ENCODE measurements at places on chromosomes 11 and 22.

DNA sequence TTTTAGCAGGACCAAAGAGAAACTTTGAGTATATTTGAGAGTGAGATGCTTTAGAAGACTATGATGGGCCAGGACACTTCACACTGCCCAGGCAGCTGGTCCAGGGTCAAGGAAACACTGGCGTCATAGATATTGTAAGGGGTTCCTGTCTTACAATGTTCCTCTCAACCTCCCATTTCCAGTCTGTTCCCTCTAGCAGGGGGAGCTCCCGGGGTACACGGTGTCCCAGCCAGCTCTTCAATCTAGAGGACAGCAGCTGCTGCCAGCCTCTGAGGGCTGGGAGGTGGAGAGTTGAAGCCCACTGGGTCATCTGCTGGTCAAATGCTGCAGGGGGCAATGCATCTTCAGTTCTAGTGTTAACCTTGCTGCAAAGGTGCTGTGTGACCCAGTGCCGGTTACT is 40.7 kb upstream of the TIMP3 start:
- DNase-seq: no peak

DNA sequence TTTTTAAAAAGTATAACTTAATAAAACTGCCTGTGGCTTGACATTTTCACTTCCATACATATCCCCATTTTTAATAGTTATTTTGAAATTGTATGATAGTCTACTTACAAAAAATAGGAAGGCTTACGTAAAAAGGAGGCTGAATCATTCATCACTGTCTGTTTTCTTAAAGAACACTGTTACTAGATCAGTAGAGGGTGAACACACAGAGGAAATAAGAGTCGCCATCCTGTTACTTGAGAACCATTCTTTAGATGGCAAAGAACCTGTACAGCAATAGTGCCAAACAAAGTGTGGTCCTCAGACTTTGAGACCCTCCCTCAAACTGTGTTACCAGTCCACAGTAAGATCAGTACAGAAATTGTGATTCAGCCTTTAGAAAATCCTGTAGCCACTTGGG is 180.7 kb downstream of the PGR start:
- no peak for DNase-seq

GRCh38 chr11:91981995-91982394 is 242.6 kb upstream of the FAT3 start:
- no peak for DNase-seq

- DNase-seq: no peak
Observed at GRCh38 chr22:44805711-44806110, 53.3 kb downstream of the ARHGAP8 start.

GRCh38 chr11:10751581-10751940 is 515 bp downstream of the CTR9 start:
- DNase-seq: no peak

DNA sequence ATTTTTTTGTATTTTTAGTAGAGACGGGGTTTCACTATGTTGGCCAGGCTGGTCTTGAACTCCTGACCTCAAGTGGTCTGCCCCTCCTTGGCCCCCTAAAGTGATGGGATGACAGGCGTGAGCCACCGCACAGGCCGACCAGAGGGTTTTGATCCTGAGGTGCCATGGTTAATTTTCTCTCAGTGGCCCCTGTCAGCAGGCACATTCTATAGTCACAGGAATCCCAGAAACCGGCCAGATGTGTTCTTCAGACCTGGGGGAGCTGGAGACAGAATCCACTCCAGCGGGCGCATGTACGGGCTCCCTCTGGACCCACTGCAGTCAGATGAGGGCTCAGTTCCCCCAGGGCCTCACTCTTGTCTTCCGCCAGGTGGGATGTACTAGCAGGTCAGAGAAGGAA is 17.0 kb downstream of the IGLL1 start:
- DNase-seq: no peak

GRCh38 chr11:3773180-3773579 is 24.2 kb downstream of the NUP98 start:
- no peak for DNase-seq

DNA sequence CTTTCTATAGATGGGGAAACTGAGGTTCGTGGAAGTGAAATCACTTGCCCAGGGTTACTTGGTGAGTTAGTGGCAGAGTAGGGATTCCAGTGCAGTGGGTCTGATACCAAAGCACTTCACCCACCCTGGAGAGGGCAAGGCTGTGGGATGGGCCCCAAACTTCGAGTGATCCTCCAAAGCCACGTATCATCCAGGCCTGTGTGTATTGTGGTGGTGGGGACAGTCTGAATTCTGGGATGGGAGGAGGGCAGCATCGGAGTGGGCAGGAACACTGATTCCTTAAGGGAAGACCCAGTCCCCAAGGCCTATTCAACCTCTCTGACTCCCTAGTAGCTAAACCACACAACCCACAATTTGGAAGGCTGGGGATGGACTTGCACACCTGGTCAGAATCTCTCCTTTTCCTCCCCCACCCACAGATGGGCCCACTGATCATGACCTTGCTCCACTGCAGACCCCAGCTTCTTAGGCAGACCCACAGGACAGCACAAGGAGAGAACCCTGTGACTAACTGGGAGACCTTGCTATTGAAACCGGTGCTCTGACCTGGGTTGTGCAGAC is 11.5 kb downstream of the TMPRSS13 start:
- no peak for DNase-seq

GRCh38 chr11:75462117-75462653 is 29.2 kb upstream of the KLHL35 start:
- no peak for DNase-seq

- peak; percentile 78 for DNase-seq
Observed at GRCh38 chr11:13745165-13745564, 76.7 kb downstream of the FAR1 start.

DNA sequence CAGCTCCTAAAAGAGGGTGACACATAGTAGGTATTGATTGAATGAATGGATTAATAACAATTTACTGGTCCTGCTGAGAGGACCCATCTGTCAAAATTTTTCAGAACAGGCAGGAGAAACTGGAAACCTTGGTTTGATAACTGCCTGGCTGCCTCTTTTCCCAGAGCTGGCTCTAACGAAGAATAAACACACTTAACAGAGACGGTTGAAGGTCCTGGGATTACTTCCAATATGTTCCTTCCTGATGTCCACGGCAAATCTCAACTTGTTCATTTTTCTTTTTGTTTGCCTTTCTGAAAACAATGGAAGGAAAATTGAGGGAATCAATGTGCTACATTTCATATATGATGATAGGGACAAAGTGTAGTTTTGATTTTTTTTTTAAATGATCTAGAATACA is 76.5 kb upstream of the SYT13 start:
- no peak for DNase-seq

GRCh38 chr11:65340226-65340625 is 6.6 kb downstream of the DPF2 start:
- DNase-seq: no peak

GRCh38 chr22:48224332-48224731 is 1461.9 kb downstream of the TBC1D22A start:
- no peak for DNase-seq

DNA sequence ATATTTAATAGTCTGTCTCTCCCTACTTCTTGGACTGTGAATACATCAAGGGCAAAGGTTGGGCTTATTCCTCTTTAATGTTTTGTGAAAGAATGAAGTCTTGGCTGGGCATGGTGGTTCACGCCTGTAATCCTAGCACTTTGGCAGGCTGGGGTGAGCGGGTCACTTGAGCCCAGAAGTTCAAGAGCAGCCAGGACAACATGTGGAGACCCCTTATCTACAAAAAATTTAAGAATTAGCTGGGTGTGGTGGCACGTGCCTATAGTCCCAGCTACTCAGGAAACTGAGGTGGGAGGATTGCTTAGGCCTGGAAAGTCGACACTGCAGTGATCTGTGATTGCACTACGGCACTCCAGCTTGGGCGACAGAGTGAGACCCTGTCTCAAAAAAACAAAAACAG is 20.2 kb downstream of the RNF121 start:
- no peak for DNase-seq

- peak; percentile 68 for DNase-seq
Observed at GRCh38 chr22:27802346-27803073, 954 bp upstream of the MN1 start.

DNA sequence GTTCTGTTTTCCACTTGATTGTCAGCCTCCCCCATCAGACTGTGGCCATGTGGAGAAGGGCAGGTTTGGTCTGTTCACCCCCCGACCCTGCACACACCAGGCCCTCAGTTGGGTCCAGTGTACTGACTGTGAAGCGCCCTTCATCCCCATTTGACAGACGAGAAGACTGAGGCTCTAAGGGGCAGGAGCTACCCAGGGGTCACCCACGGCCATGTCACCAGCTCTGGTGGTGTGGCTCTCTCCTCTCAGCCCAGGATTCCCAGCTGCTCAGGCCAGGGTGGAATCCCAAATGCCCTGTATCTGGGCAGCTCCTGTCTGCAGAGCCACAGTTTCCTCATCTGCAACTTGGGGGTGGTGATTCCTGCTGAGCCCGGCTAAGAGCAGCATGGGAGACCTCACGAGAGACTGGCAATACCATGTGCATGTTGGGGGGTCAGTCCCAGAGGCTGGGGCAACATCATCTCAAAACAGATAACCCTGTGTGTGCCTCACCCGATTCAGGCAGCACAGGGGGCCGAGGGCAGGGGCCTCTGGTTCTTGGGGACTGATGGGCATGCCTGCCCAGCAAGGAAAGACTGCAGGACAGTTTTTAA is 46.6 kb downstream of the MN1 start:
- DNase-seq: no peak

DNA sequence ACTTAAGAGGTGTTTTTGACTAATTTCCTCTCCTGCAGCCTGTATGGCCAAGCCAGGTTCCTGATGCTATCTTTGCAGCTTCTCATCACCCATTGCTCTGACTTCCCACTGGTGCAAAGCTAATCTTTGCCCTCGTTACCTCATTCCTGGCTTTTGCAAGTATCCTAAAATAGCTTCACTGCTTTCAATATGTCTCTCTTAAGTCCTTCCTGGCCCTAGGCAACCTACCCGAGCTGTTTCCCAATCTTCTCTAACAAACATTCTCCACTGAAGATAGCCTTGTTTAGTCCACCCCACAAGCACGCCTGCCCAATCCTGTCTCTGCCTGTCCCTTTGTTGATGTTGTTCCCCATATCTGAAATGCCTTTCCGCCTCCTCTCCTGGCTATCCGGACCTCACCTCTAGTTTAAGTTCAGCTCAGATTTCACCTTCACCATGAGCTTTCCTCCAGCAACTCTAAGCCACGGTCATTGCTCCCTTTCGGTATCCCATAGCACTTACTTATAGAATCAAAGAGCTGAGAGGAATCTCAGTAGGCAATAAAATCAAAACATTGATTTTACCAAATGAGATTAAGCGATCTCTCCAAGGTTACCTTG is 30.1 kb upstream of the CECR2 start:
- no peak for DNase-seq

GRCh38 chr11:44589301-44589700 is 23.8 kb downstream of the CD82 start:
- no peak for DNase-seq

GRCh38 chr22:30481711-30482110 is 9.9 kb upstream of the SEC14L3 start:
- DNase-seq: no peak

DNA sequence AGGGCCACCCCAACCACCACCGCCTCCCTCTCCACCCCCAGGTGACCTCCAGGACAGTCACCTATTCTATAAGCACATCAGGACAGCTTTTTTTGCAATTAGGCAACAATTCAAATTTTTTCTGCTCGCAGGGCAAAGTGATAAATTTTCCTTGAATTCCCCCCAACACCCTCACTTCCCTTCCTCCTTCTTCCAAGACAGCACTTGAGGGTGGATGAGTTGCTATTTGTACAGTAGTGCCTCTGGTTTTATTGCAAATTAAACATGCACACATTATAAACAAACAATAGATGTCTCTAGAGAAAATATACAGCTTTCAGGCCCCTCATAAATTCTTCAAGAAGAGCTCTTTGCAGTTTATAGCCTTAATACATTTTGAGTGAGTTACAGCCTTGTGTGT is 80.9 kb upstream of the USP47 start:
- DNase-seq: no peak

DNA sequence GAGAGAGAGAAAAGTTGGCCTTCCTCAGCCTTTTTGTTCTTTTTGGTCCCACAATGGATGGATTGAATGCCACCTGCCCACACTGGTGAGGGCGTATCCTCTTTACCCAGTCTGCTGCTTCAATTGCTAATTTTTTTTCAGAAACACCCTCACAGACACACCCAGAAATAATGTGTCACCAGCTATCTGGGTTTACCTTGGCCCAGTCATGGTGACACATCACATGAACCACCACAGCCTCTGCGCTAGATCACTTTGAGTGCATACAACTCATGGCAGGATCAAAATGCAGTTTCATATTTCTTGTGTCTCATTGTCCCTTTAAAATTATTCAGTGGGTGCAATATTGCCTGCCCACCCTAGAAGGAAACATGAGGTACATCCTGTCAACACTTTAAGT is 63.3 kb downstream of the ADAMTS15 start:
- no peak for DNase-seq

- no peak for DNase-seq
Observed at GRCh38 chr11:18849406-18849805, 57.8 kb upstream of the PTPN5 start.

DNA sequence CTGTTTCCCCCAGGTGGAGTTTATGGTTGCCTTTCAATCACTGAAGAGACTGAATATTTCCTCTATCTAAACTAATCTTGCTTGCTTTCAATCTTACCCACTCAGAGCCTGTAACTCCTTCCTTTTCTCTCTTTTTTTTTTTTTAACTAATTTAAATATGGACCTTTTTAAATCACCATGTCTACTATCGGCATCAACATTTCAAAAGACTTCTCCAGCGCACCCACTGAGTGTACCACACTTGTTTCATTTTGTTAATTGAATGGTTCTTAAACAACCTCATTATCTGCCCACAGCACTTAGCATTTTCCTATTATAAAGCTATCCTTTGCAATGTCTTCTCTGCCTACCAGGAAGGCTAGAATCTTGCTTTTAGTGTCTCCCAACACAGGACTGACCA is 1212.5 kb downstream of the LRRC4C start:
- no peak for DNase-seq

DNA sequence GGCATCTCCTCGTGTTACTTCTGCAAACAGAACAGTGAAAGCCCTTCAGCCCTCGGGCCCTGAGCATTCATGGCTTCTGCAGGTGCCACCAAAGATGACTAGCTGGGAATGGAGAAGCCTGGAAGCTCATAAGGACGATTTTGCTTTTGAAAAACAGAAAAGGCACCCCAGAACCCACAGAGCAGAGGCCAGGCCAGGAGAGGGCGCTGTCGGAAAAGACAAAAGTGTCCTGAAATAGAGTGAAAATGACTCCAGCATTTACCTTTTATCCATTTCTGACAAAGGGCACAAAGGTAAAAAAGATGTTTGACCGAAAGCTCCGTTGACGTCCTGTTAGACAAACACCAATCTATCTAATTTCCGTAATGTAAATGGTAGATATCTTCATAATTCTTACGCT is 37.6 kb downstream of the ZNF195 start:
- DNase-seq: peak; percentile 29

GRCh38 chr11:133133050-133133449 is 399.3 kb downstream of the OPCML start:
- no peak for DNase-seq

GRCh38 chr22:29587938-29588699 is 7.2 kb upstream of the NIPSNAP1 start:
- no peak for DNase-seq

Data from CD14-positive monocyte (primary cell).